ENCODE measurements at places on chromosomes 11 and 22.

DNA sequence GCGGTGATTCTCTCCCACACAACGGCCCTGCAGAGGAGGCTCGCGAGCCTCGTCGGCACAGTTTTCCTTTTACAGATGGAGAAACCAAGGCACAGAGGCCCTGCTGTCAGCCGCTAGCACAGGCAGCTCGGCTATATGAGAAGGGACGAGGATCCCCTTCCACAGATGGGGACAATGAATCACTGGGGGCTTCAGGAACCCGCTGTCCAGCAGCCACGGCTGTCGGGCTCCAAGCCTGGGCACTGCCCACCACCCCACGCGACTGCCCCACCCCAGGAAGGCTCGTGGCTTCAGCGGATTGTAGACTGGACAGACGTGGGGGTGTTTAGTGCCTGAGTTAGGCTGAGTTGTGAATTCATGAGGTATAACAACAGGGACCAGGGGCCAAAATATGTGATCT, 17.2 kb upstream of the FGF3 start:
- DNase-seq: no peak

DNA sequence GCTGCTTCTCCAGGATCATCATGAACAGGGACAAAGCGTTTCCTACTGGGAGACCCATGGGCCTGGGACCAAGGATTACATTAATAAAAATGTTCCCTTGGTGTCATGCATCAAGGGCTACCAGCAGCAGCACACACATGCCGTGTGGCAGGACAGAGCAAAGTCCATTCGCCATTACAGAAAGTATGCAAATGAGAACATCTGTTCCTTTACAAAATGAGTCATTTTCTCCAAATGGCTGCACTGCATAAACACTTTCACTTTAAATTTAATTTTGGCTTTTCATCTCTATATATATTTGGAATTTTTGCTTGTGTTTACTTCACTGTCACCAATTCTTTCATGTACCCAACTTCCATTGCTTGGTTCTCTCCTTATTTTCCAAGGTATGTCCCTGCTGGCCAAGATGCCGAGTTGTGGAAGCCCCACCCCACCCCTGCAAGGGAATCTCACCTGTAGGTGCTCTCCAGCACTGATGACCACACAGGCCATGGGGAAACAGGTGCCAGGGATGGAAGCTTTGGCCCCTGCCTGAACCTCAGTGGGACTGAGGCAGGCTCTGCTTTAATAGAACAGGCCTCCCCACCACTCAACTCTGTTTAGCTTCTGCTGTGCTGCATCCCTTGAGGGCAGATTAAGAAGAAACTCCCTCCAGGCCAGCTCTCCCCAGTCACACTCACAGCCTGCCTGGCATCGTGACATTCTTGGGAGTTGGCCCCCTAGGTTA, 15.6 kb upstream of the GNAZ start:
- no peak for DNase-seq

GRCh38 chr11:35223371-35223796, 84.4 kb downstream of the CD44 start:
- DNase-seq: no peak

GRCh38 chr11:94544646-94545263, 1.0 kb downstream of the FUT4 start:
- DNase-seq: no peak

DNA sequence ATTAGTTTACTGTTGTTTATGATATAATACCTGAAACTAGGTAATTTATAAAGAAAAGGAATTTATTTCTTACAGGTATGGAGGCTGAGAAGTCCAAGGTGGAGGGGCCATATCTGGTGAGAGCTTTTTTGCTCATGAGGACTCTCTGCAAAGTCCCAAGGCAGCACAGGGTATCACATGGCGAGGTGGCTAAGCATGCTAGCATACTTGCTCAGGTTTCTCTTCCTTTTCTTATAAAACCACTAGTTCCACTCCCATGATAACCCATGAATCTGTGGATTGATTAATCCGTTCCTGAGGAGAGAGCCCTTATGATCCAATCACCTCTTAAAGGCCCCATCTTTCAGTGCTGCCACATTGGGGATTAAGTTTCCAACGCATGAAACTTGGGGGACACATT, 82.7 kb downstream of the PHF21A start:
- no peak for DNase-seq

DNA sequence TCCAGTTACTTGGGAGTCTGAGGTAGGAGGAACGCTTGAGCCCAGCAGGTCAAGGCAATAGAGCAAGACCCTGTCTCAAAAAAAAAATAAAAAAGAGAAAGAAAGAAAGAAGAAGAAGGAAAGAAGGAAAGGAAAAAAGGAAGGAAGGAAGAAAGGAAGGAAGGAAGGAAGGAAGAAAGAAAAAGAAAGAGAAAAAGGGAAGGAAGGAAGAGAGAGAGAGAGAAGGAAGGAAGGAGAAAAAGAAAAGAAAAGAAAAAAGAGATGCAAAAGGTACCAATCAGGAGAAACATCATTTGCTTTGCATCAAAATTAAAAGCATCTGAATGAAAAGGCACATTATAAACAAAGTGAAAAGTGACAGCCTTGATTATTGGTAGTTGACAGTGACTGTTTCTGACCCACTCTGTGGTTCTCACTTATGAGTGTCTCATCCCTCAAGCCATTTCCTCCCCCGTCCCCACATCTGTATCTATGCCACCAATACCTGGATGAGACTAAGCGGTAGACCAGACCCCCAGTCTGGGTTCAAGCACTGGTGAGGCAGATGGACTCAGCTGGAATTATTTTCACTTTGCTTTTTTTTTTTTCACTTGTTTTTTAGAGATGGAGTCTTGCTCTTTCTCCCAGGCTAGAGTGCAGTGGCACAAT, 33.0 kb upstream of the XBP1 start:
- no peak for DNase-seq

DNA sequence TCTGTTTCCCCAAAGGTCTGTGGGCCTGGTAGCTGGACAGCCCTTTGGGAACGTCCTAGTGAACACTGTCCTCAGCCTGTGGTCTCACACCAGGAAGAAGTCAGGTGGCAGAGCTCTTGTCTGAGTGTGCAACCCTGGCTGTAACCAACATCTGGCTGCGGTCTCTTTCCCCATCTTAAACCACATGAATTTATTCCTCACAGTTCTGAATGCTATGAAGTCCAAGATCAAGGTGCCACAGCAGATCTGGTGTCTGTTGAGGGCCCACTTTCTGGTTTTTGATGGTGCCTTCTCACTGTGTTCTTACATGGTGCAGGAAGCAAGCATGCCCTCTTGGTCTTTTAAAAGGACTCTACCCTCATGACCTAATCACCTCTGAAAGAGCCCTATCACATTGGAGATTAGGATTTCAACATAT, 2.7 kb downstream of the UPB1 start:
- no peak for DNase-seq

DNA sequence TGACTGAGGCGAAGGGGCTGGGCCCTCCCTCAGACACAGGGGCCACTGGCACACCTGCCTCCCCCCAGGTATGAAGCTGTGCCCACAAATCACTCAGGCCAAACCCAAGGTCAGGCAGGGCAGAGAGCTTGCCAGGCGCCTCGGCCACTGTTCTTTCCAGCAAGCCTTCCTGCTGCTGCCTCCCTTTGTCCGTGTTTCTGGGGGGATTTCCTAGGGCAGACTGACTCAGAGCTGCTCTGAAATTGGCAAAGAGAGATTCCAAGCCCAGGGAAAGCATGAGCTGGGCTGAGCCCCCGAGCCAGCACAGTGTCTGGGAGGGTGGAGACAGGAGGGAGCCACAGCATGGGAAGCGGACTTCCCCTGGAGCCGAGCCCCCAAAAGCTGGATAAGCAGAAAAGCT, 33.2 kb downstream of the PPP2R1B start:
- DNase-seq: no peak

DNA sequence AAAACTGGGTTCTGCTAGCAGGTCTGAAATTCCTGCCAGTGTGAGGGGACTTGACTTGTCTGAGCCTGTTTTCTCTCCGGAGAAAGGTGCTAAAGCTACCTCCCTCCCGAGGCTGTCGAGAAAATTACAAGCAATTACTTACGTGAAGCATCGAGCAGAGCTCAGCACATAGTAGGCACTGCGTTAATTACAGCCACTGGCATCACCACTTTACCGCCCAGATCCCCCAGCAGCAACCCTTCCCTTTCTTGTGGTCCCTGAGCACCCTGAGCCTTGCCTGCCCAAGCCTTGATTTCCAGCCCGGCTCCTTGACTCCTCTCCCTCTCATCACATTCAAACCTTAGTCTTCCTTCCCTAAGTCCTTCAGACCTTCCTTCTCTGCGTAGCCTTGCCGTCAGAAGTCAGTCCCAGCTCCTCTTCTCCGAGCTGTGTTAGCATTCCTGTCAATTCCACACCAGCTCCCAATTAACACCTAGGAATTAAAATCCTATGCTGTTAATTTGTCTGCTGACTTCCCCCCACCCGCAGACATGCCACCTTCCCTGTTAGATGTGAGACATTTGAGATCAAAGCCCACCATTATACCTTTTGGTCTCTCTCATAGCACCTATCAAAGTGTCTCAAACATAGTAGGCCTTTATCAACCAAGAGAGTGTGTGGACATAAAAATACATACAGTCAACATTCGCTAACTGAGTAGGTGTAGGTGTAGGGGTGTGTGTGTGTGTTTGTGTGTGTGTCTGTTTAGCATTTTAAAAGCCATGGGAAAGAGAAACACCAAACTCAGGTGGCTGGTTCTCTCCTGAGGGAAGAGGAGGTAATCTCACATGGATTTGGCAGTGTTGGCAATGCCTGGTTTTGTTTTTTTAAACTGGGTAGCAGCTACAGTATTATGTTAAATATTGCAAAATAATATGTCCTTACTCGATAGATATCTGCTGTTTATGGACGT, 2.8 kb upstream of the KCNJ5 start:
- DNase-seq: no peak

- DNase-seq: no peak
Observed at GRCh38 chr11:2847561-2847960, 38.0 kb downstream of the CDKN1C start.

DNA sequence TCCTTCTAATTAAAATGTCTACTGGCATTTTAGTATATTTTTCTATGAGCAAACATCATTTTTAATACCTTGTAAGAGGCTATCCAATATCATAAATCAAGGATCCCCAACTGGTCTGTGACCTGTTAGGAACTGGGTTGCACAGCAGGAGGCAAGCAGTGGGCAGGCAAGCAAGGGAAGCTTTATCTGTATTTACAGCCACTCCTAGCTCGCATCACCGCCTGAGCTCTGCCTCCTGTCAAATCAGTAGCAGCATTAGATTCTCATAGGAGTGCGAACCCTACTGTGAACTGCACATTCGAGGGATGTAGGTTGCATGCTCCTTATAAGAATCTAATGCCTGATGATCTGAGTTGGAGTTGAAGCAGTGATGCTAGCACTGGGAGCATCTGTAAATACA, 70.2 kb upstream of the CREB3L1 start:
- DNase-seq: no peak
